ENCODE measurements at places on chromosomes 12 and 14.

DNA sequence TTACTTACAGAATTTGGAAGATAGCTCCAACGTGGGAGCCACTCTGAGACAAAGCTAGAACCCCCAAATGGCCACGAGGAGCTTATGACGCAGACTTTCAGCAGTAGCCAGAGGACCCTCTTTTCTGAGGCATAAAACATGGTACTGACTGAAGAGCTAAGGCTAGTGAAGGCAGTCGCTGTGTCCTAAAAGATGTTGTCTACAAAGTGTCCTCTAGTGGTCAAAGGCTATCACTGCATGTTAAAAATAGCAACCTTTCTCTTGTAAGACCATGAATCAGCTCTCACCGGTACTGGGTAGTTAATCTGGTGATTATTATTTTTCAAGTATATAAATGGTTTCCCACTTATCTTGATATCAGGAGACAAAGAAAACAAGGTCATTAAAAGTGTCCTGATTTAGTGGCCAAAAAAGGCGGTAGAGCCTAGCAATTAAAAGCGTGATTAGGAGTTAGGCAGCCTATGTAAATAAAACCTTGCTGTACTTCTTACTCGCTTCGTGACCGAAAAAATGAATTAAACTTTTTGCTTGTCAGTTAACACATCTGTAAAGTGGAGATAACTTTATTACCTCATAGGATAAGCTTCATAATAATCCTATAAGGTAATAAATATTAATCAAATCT is 47.0 kb upstream of the LGR5 start:
- peak; percentile 72 for DNase-seq

DNA sequence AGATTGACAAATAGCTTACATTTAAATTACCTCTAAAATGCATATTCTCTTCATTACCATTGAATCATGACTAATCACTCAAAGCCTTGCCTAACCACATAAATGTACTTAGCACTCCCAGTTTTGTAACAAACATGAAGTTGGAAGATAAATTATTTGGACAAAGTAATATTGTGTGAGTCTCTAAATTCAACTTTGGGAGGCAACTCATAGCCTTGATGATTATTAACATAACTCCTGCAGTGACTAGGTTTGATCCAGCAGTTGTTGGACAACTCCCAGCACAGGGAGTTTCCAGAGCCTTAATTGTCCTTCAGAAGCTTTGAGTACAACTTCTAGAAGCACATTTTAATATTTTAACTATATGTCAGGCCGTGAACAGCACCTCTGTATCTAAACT is 153.4 kb upstream of the PDZRN4 start:
- DNase-seq, result no peak

DNA sequence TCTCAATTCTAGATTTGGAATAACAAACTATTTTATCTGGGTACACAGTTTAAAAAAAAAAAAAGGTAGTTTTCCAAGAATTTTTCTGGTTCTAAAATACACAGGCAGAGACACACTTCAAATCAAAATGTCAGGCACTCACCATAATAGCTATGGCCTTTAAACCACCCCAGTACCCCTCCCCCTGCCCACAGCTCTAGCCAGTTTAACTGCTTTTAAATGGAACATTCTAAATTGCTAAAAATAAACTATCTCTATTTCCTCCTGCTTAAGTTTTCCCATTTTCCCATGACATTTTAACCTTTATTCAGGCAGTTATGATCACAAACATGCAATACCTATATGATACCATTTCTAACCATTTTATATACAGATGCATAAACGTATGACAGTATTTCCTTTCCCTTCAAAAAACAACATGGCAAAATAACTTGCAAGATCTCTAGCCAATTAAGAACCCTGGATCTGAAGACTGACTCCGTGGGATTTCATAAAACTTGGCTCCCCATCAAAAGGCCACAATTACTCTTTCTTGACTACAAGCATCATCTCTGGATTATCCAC is 46.3 kb downstream of the PPP2R5E start:
- no peak for DNase-seq

- peak; percentile 91 for DNase-seq
These were observed 37.3 kb downstream of the PPP1R12A start for GRCh38 chr12:79897617-79898016.

- no peak for DNase-seq
These were observed 1.3 kb downstream of the PLEKHG3 start for GRCh38 chr14:64705381-64706118.

- no peak for DNase-seq
These were observed 185.5 kb downstream of the SSPN start for GRCh38 chr12:26380897-26381296.

- no peak for DNase-seq
These were observed 81.5 kb upstream of the TMCC3 start for GRCh38 chr12:94731733-94732360.

DNA sequence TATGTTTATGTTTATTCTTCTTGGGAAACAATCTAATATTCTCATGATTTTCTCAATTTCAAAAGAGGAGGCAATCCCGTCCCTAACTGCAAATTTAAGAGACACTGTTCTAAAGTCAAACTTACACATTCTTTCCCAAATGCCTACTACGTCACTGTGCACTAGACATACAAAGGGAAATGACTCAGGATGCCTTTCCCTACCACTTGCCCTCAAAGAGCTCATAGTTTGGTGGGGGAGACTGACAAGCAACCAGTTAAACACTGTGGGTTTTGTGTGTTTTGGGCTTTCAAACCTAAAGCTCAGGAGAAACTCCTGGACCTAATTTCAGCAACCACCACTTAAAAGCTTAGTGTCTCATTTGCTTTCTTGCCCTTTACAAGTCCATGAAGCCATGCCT is 58.4 kb downstream of the ATP2B1 start:
- DNase-seq, result no peak

GRCh38 chr14:77018785-77019184 is 9.7 kb downstream of the IRF2BPL start:
- no peak for DNase-seq

- no peak for DNase-seq
These were observed 49.0 kb downstream of the MSRB3 start for GRCh38 chr12:65327207-65328076.

GRCh38 chr12:54432815-54433164 is 13.7 kb upstream of the ITGA5 start:
- DNase-seq, result no peak

GRCh38 chr12:53983568-53983949 is 1.4 kb upstream of the HOXC10 start:
- DNase-seq, result no peak

GRCh38 chr14:43665570-43666267 is 841.4 kb downstream of the FSCB start:
- DNase-seq, result no peak

DNA sequence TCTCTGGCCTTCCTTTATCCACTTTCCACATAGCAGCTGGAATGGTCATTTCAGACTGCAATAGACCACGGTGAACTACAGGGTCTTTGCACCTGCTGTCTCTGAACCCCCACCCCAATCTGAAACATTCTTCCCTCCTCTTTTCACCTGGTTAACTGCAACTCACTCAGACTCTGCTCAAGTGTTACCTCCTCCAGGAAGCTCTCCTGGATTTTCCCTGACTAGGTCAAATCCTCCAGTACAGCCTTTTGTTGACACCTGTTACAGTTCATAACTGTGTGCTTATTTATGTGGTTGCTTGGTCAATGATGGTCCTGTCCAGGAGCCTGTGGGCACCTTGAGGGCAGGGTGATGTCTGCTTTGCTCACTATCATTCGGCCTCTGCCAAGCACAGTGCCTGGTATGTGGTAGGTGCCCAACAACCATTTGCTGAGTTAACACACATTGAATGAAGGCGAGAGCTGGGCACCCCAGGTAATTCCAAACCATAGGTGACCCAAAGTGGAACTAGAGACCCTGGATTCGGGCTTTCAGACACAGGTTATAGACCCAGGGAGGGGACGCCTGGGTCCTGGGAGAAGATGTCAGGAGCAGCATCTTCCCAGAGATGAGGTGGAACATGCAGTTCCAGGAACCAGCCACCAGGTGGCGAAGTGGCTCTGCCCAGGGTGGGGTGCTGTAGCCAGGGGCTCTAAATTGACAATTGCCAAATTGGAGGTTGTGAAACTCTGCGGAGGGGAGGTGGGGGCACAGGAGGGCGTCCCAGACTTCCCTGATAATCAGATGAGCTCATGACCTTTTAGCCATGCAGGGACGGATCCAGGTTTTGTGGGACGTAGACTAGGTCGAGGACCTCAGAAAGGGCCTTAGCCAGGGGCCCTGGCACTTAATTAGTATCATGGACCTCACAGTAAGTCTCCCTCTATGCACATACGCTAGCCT is 28.1 kb downstream of the TRPV4 start:
- no peak for DNase-seq

- no peak for DNase-seq
These were observed 1.2 kb downstream of the CDKL1 start for GRCh38 chr14:50395448-50395847.

DNA sequence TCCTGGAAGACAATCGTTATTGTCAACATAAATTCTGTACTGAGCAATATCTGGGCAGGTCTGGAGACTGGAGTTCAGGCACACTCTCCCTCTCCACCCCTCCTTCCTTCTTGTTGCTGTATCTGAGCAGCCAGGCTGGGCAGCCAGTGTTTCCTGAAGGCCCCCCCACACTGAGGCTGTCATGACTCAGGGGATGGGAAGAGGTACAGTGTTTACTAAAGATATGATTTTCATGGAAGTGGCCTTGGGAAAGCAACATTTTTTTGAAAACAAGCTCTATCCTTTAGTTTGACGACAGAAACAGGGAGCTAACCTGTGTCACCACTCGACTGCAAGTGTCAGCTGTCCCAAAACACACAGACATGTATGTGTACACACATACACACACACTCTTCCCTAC is 1485.4 kb upstream of the TMEM132C start:
- no peak for DNase-seq

DNA sequence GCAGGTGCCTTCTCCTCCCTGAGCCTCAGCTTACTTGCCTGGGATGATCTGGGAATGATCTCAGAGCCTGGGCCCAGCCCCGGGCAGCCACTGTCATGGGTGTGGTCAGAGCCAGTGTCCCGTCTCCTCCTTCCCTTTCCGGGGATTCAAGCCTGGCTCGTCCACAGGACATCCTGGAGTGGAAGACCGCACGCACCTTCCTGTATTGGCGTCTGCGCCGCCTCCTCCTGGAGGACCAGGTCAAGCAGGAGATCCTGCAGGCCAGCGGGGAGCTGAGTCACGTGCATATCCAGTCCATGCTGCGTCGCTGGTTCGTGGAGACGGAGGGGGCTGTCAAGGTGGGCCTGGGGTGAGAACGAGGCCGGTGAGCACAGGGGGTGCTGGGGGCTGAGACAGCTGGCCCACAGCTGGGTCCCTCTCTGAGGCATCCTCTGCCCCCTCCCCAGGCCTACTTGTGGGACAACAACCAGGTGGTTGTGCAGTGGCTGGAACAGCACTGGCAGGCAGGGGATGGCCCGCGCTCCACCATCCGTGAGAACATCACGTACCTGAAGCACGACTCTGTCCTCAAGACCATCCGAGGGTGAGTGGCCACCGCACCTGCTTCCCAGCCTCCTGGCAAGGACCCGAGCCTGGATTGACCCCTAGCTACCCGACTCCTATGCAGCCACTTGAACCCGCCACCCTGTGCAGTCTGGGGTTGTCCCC is 44.0 kb downstream of the FOXN4 start:
- DNase-seq, result no peak

DNA sequence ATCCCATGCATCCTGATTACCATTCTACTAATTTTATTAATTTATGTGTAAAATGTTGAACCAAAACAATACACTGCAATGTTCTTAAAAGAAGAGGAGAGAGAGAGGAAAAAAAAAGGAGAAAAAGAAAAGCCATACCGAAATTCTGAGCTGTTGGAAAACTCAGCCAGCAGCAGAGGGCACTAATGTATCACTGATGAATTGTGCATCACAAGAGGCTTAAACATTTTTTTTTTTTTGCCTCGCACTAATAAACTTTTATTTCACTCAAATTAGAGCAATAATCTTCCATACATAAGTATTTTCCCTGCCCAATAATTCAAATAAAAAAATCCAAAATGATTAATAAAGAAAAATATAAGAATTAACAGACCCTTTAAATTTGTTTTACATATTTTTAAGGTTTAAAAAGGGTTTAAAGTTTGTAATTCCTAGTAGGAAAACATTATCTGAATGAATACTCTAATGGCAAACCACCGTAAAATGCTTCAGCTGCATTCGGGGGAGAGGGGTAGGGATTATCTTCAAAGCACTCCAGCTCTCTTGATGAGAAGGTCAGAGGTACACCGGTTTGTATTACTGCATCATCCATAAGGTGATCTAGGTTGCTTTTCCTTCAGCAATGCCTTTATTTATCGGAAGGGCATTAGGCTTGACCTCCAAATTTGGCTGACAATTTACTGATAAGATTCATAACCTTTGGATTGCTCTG is 41.9 kb downstream of the ATP23 start:
- peak; percentile 30 for DNase-seq

DNA sequence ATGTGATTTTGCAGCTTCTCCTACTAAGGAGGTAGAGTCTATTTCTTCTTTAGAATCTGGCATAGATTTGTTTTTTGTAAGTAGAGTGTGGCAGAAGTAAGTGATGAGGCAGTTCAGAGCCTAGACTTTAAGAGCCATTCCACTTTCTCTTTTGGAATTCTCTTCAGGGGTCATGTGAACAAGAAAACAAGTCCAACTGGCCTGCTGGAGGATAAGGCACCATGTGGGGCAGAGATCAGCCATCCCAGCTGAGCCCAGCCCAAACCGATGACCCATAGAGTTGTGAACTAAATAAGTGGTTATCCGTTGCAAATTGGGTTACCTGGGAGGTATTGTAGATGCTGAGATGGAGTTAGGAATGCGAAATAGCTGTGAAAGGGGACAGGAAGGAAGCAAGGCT is 60.3 kb upstream of the TBPL2 start:
- no peak for DNase-seq

DNA sequence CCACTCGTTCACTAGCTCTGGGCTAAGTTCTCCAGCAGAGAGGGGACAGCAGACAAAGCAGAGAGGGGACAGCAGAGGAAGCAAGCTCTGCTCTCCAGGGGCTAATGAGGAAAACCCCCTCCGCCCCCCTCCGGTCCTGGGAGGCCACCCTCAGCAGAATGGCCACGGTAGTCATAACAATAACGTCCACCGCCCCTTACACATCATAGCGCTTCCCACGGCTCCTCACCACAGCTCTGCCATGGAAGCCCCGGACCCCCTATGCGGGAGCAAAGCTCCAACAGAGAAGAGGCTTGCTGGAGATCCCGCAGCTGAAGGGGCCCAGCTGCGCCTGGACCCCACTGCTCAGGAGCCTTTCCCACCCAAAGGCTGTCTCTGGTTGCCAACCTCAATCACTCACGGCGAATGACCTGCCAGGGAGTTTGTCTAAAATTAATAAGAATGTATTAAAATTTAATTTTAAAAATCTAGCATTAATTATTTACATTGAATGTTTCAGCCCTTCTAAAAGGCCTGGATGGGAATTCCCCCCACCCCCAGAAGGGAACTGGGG is 17.4 kb downstream of the BEGAIN start:
- no peak for DNase-seq

- no peak for DNase-seq
These were observed 112.9 kb downstream of the DAAM1 start for GRCh38 chr14:59301354-59301753.

- DNase-seq, result no peak
These were observed 163.5 kb upstream of the ALG10B start for GRCh38 chr12:38152816-38153736.

GRCh38 chr14:83607682-83608081 is 1922.3 kb upstream of the FLRT2 start:
- DNase-seq, result no peak

- no peak for DNase-seq
These were observed 12.4 kb upstream of the SMUG1 start for GRCh38 chr12:54201001-54201794.

- no peak for DNase-seq
These were observed 108.9 kb downstream of the GPR135 start for GRCh38 chr14:59356312-59356711.
